ENCODE measurements at places on chromosomes 13 and 19.

DNA sequence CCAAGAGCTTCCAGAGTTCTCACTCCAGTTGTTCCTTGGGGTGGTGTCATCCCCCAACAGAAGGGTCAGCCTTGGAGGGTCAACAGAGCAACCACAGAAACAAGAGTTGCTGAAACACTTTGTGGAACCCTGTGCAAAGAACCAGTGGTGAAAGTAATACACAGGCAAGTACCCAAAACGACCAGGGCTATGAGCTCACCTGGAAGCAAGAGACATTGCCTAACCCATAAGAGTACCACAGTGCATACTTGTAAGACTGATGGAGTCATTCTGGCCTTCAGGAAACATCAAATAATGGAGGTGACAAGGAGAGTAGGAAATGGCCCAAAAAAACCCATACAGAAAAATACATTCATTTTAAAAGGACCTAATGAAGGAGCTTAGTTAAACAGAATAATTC, 184.3 kb upstream of the TSC22D1 start:
- no peak for DNase-seq

- no peak for DNase-seq
Measured at GRCh38 chr19:19588546-19588945, 29.9 kb downstream of the PBX4 start.

GRCh38 chr13:71517004-71517403, 350.0 kb downstream of the DACH1 start:
- no peak for DNase-seq

DNA sequence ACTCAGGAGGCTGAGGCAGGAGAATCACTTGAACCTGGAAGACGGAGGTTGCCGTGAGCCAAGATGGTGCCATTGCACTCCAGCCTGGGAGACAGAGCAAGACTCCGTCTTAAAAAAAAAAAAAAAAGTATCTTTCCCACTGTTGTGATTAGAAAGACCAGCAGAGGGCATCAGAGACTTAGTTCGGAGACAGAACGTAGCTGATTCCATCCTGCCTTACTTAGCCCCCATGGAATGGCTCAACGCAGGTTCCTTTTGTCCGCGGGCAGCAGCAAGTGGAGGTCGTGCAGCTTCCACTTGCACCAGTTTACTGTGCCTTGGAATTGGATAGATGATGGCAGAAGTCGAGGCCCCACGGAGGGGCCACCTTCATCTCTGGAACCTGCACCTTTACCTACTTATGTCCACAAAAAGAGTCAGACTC, 8.1 kb downstream of the TIMM29 start:
- no peak for DNase-seq

GRCh38 chr13:73993661-73994060, 140.5 kb downstream of the KLF12 start:
- no peak for DNase-seq

Measured in stimulated activated CD8-positive, alpha-beta memory T cell treated with anti-CD3 and anti-CD28 coated beads, Interleukin-2, amount 100 ng/mL, for 48 hours (primary cell).